ENCODE measurements at places on chromosomes 12 and 14.

DNA sequence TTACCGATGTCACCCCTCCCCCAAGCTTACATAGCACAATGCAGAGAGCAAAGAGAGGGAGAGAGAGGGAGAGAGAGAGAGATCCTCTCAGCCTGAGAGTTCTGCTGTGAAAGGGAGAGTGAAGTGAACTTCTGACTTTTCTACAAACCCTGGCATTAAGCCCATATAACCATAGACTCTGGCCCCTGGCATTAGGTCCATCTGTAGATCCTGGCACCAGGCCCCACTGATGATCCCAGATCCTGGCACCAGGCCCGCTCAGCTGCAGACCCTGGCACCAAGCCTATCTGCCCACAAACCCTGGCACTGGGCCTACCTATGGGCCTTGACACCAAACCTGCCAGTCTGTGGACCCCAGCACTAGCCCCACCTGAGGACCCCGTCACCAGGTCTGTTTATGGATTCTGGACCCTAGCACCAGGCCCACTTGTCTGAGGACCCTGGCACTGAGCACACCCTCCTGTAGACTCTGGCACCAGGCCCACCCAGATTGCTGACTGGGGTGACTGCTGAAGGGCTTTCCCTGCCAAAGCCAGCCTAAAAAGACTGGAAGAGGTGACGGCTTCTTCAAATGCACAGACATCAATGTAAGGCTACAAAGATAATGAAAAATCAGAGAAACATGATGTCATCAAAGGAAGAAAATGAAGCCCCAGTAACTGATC lies 14.5 kb upstream of the KRT83 start:
- no peak for DNase-seq

- no peak for DNase-seq
Measured at GRCh38 chr14:38042322-38042721, 165.4 kb upstream of the SSTR1 start.

GRCh38 chr14:87613881-87614280 lies 379.1 kb downstream of the GALC start:
- DNase-seq, result no peak

- no peak for DNase-seq
Measured at GRCh38 chr14:99951085-99951484, 114.1 kb upstream of the EVL start.

GRCh38 chr14:50978529-50978871 lies 34.2 kb upstream of the PYGL start:
- no peak for DNase-seq

GRCh38 chr14:61090432-61091216 lies 109.6 kb downstream of the SLC38A6 start:
- DNase-seq, result no peak

- DNase-seq, result peak; percentile 40
Measured at GRCh38 chr12:106223485-106224354, 24.1 kb downstream of the CKAP4 start.

DNA sequence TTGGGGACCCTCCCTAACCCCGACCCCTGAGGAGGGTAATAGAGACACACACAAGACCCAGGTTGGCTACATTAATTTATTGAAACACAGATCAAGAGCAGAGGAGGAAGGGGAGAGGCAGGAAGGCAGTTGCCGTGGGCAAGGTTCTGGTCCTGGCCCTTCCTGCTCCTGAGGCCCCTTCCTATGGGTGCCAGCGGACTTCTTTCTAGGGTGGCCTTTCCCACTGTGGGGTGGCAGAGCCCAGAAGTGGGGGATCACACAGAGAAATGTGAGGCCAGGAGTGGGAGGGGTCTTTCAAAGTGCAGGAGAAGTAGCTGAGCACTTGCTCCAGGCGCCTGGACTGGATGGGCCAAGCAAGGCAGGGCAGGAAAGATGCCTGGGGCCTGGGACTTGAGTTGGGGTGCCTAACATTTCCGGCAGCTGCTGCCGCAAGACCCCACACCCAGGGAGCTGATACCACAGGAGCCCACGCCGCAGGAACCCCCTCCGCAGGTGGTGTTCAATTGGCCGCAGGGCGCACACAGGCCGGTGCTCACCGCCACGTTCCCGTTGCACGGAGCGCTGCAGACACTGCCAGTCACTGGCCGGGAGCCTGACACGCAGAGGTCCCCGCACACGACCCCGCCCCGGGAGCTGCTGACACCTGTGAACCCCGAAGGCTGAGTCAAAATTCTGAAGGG lies 5.3 kb downstream of the KRT81 start:
- no peak for DNase-seq

GRCh38 chr12:100520048-100520769 lies 46.5 kb downstream of the NR1H4 start:
- DNase-seq, result no peak

DNA sequence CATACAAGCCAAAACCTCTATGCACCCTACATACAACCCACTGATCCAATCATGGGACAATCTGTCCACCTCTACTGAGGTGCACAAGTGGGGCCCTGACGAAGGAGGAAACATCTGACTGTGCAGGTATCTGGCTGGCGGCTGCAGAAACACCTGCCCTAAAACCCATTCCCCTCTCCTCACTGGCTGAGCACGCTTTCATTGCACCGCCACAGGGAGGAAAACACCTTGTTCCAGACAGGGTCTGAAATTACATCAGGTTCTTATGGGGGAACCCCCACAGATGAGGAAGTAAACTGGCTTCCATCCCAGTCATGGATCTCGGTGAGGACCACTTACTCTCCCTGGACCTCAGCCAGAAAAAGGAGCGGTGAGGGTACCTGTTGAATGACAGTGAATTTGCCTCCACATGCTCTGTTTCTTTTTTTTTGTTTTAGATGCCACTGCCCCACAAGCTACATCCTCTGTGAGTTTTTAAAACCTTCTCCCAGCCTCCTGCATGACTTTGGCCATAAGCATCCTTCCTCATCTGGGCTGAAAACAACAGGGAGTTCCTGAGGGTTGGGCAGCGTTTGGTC lies 23.8 kb upstream of the DGLUCY start:
- no peak for DNase-seq

DNA sequence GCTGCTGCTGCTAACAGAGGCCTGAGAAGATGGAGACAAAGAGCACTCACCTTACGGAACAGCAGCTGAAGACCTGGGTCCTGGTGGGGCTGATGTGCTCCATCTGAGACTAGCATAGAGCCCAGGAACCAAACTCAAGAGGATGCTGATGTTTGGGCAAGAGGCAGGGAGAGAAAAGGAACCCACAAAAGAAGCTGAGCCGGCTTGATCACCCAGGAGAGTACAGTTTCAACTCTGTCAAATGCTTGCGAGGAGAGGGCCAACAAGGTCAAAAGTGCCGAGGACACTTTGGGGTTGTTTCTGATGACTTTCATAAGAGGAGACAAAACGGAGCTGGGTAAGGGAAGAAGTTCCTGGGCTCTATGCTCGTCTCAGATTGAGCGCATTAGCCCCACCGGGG lies 17.3 kb upstream of the NT5DC3 start:
- no peak for DNase-seq

GRCh38 chr14:61568572-61569011 lies 126.7 kb upstream of the HIF1A start:
- peak; percentile 73 for DNase-seq

DNA sequence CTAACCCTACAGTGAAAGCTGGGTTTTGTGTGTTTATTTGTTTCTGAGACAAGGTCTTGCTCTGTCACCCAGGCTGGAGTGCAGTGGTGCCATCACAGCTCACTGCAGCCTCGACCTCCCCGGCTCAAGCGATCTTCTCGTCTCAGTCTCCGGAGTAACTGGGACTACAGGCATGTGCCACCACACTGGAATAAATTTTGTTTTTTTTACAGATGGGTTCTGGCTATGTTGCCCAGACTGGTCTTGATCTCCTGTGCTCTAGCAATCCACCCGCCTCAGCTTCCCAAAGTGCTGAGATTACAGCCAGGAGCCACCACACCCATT lies 26.4 kb downstream of the TBX3 start:
- DNase-seq, result no peak

DNA sequence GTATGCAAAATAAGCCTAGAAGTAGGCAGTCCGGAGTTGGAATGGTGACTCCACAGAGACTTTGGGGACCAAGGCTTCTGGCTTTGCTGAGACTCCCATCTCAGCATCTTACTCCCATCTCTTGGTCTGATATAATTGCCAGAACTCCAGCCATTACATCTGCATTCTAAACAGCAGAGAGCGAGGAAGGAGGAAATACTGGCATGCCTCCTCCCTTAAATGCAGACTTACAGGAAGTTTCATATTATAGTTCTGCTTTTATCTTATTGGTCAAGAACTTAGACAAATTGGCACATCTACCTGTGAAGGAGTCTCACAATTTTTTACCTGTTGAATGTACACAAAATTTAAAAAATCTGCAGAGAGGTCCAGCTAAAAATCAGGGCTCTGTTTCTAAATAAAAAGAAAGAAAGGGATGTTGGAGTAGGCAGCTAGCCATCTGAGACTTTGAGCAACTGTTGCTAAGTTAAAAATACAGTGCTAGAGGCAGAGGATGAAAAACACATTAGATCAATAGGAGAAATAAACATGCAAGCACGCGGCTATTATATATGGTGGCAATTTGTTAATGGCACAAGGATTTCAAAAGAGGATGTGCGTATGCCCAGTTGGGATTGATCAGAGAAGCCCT lies 209.9 kb upstream of the HMGA2 start:
- no peak for DNase-seq

DNA sequence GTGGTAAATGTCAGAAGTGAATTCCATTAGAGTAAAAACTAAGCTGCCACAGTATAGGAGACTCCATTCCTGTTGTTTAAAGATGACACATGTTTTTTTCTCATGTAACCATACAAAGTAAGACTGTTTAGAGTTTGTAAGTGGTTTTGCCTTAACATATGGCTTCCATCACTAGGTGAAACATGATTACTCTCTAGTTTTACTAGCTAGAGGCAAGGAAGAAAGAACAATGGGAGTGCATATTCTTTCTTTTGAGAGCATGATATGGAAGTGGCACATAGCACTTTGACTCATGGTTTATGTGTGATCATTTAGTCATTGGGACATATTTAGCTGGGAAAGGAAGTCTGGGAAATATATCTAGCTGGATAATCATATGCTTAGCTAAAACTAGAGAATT lies 7.7 kb downstream of the ATF7IP start:
- no peak for DNase-seq

DNA sequence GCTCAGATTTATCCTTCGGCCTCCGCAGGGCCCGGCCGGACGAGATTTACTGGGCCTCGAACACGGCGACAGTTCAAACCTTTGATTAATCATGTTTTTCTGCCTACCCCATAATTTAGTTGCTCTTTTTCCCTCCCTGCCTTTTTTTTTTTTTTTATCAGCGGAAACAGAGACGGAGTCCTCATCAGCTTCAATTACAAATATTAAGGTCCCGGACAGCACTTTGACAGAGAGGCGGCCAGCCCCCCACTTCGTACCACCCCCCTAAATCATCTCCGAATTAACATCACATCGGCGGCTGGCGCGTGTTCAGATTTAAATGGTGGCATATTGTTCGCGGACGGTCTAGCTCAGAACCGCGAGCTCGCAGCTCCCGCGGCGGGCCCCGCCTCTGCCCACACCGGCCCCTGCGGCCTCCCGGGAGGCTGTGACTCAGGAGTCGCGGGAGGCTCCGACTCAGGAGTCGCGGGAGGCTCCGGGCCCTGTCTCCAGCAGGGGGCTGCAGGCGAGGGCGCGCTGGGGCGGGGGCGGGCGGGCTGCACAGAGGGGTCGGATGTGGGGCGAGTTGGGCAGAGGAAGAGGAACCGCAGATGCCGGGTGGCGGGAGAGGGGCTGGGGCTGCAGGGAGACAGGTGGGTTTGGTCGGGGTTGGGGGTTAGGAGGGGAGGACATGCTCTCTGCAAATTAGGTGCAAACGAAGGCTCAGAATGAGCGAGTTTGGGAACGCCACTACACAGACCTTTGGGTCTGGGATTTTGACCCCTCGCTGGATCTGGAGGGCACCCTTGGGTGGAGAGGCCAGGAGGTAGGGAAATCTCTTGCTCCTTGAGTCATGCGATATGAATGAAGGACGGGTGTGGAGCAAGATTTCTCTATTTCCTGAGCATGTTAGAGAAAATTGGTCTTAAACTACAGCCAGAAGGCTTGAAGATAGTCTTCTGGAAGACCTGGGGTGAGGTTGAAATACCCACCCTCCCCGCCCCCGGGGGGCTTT lies 19.6 kb upstream of the ATP5MC2 start:
- peak; percentile 22 for DNase-seq

- DNase-seq, result no peak
Measured at GRCh38 chr14:102982852-102983470, 60.5 kb downstream of the AMN start.

- no peak for DNase-seq
Measured at GRCh38 chr12:13307143-13307816, 110.8 kb downstream of the EMP1 start.

DNA sequence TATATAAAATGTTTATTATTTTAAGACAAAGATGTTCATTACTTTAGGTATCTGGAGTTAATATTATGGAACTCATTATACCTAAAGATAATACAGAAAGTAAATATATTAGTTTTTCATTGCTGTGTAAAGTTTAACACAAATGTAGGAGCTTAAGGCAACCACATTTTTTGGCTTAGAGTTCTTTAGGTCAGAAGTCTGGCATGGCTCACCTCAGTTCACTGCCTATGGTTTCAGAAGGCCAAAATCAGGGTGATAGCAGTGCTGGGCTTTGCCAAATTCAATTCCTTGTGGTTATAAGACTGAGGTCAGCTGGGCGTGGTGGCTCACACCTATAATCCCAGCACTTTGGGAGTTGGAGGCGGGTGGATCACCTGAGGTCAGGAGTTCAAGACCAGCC lies 35.5 kb upstream of the PRPF39 start:
- no peak for DNase-seq

DNA sequence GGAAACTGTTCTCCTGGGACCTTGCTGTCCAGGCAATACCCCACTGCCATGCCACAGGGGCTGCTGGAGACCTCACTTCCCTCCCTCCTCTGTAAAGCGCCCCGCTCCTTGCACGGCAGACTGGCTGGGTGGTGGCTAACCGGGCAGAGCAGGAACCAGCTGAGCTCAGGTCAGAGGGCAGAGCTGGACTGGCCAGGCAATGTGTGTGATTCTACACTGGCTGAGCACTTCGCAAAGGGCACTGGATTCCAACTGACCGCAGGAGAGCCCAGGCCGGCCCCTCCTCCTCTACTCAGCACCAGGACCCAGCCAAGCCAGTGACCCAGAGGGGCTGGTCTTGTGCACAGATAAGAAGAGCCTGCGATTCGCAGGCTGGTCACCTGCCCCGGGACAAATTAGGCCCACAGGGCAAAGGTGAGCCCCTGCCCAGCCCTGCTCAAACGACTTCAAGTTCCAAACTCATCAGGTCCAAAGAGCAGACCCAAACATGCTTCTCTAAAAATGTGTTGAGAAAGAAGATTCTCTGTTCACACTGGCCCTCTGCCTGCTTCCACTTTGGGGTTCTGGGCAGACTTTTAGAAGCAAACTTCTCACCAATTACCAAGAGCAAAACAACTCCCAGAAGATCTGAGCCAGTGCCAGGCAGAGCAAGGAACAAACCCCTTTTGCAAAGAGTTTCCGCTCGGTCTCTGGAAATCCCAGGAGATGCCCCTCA lies 54.9 kb upstream of the DIO3 start:
- DNase-seq, result no peak

All from stimulated activated CD4-positive, alpha-beta T cell treated with anti-CD3 and anti-CD28 coated beads, Interleukin-2, amount 100 ng/mL, for 4 hours (primary cell).